ENCODE measurements at places on chromosomes 2 and 18.

DNA sequence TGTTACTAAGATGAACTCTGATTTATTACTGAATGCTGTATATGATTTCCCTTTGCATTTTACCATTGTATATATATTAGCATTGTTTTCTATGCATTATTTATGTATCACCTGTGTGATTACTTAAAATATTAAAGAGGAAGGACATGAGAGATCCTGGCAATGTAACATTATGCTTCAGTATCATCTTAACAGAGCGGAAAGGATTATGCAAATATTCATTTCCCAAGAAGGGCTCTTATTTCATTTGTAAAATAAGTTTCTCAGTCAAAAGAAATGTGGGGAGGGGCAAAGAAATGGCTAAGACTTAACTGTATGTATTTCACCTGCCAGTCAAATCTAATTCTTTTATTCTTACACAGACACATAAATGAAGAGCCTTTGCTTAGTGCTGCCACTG lies 654.2 kb upstream of the PKDCC start:
- DNase-seq, result no peak

DNA sequence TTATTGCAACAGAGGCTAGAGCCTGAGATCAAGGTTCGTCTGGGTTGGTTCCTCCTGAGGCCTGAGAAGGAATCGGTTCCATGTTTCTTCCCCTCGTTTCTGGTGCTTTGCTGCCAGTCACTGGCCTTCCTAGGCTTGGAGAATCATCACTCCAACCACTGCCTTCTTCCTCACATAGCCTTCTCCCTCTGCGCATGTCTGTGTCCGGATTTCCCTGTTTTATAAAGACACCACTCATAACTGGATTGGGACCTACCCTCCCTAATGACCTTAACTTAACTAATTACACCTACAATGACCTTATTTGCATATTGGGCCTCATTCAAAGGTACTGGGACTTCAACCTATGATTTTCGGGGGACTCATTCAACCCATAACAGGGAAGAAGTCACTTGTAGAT lies 119.8 kb upstream of the CCDC68 start:
- no peak for DNase-seq

- DNase-seq, result no peak
Observed at GRCh38 chr2:100228415-100228814, 86.0 kb upstream of the AFF3 start.

GRCh38 chr2:109369671-109370191 lies 240.7 kb downstream of the SH3RF3 start:
- no peak for DNase-seq

DNA sequence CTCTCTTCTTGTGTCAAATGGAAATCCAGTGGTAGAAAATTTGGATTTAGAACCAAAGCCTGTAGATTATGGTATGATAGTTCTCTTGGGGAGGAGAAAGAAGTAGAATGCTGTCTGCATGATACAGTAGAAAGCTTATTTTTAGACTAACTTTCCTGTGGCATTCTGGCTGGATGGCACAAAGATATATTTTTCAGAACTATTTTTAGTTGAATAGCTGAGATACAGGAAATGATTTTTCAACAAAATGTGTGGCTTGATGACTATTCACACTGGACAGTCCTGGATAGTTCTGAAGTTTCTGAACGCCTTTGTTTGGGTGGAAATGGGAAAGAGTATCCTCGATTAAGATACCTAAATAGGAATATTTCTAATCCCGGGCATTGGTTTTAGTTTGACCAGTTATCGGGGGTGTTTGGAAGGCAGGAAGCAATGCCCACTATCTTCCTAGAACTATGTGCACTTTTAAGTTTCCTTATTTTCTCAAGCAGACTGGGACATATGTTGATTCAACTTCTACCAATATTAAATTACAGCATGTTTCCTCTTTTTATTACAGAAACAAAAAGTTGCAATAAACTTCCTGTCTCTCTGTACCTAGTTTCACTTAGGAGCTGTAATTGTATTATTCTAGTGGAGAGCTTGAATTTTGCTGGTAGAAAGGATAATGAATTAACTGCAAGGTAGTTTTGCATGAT lies 32.1 kb downstream of the GDF7 start:
- DNase-seq, result no peak

- DNase-seq, result no peak
Observed at GRCh38 chr2:127735537-127736399, 34.5 kb downstream of the SFT2D3 start.

- no peak for DNase-seq
Observed at GRCh38 chr2:168524005-168524404, 67.9 kb downstream of the CERS6 start.

- no peak for DNase-seq
Observed at GRCh38 chr2:158735822-158736580, 59.1 kb upstream of the DAPL1 start.

GRCh38 chr2:86143307-86143706 lies 37.3 kb downstream of the PTCD3 start:
- no peak for DNase-seq

GRCh38 chr2:141728142-141728541 lies 402.7 kb downstream of the LRP1B start:
- no peak for DNase-seq

GRCh38 chr2:229701716-229702115 lies 12.6 kb downstream of the DNER start:
- DNase-seq, result no peak

DNA sequence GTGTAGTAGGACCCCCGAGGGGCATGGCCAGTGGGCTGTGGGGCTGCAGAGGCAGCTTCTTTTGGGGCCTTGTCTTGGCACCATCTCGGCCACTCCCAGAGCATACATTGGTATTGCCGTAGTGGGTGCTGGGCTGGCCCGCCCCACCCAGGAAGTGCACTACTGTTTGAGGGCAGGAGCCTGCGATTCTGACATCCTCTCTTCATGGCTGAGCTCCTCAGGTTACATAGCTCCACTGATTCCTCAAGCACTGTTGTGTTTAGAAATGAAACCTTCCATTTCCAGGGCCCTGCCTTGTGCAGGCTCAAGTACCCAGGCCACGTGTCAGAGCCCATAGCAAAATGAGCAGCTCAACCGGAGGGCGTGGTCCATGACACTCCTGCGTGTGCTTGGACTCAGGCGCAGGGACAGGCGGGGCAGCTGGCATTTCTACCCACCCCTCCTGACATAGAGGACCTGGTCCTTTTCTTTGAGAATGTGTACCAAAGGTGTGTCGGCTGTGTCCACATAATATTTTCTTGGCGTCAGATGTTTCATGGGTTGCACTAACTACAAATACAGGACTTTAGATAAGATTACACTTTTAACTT lies 67.9 kb downstream of the DGKD start:
- no peak for DNase-seq

- no peak for DNase-seq
Observed at GRCh38 chr18:57148263-57148662, 1.4 kb downstream of the BOD1L2 start.

DNA sequence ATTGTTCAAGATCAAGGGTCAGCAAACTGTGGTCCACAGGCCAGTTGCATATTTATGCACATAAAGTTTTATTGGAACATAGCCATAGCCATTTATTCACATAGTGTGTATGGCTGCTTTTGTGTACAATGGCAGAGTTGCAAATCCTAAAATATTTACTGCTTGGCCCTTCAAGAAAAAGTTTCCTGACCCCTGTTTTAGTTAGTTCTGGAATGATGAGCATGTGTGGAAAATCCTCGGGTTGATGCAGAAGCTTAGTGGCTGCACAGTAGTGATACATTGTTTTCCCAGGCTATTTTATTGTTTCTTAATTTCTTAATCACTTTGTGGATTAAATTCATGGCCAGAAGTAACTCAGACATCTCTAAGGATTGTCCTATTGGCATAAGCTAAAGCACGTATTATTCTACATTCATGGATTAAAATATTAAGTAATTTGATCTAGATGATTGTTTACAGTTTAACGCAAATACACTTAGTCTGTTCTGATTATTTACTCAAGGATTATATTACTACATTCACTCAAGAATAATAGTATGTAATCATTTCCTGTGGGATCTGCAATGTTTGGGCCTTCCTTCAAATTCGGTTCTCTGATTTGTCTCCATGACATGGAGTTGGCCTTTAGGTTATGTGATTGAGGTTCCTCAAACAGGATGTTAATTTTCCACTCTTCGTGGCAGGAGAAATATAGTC lies 165.5 kb downstream of the TMEM247 start:
- DNase-seq, result no peak

DNA sequence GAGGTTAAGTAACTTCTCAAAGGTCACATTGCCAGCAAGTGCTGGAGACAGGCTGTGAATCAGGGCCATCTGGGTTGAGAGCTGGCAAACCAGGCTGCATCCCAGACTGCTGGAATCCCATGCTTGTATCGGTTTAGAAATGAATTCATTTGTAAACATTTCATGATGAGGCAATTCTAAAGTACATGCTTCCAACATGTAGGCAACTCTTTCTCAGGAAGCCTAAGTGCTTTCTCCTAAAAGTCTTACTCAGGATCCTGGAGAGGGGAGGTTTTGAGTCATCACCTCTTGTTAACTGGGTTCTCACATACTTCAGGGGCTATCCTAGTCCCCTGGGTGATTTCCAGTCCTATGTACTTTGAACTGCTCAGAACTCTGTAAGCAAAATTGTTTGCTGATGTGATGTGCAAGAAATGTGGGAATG lies 416.5 kb downstream of the MEIS1 start:
- no peak for DNase-seq

GRCh38 chr2:70340761-70341476 lies 39.1 kb upstream of the FAM136A start:
- peak; percentile 8 for DNase-seq

DNA sequence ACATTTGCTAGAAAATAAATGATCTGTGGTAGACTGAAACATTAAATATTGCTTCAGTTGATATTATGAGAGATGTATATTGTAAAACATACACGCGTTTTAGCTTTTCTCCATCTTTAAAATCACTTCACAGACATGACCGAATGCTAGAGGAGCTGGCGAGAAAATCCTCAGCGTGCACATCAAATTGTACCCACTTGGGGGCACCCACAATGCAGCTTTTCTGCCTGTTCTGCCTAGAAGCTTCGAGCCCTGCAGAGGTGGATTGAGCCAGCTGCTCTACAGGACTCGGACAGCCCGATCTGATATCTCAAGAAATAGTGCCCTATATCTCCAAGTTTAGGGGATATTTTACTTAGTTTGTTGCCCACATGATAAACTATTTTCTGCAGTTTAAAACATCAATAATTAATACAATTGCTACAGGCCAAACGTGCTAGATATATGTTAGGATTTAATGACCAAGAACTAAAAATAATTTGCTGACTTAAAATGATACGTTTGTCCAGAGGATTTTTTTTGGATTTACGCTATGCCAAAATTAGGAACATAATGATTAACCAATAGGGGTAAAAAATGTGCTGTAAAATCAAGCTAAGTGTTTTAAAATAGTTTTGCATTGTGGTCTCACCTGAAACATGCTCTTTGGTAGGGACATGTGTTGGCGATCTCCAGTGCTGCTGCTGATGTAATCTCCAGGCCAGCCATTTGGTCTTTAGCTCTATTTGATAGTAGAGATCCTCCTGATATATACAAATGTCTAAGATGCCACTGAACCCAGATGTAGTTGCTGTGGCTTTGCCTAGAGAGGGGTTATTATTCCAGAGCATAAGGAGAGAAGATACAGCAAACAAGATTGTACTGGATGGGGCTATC lies 22.3 kb upstream of the ATP5MC3 start:
- peak; percentile 24 for DNase-seq

- DNase-seq, result no peak
Observed at GRCh38 chr18:28684746-28685355, 507.9 kb upstream of the CDH2 start.

GRCh38 chr2:44169155-44169898 lies 652 bp downstream of the PPM1B start:
- DNase-seq, result peak; percentile 14

GRCh38 chr2:64227603-64228125 lies 83.4 kb upstream of the PELI1 start:
- no peak for DNase-seq

GRCh38 chr2:70918016-70918415 lies 17.7 kb upstream of the ATP6V1B1 start:
- no peak for DNase-seq

- DNase-seq, result no peak
Observed at GRCh38 chr2:70041663-70042062, 45.6 kb upstream of the PCBP1 start.

DNA sequence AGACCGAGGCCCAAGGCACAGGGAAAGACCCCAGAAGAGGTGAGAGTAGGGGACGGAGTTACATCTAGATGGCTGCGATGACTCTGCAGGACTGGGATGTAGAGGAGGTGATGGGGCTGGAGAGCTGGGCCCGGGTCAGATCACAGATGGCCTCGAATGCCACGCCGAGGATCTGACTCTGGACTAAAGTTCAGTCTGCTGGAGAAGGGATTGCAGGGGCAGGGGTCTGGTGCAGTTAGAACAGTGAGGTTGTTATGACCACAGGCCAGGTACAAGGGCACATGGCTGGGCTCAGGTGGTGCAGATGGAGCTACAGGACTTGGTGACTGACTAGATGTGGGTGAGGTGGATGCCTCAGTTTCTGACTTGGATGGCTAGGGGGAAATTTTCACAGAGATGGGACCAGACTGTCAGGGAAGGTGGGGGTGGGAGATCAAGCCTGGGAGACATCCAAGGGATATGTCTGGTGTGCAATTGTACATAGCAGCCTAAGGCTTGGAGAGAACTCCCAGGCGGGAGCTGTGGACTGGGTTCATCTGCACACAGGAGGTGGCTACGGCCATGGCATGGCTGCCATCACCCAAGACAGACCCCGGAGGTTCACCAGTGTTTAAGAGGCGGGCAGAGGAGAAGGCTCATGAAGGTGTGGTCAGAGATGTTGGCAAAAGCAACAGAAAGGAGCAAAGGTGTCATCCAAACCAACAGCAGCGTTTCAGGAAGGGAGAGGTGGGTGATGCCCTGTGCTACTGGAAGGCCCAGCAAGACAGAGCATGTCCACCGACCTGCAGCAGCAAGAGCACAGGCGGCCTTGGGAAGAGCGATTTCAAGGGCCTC lies 66.9 kb downstream of the CIB4 start:
- no peak for DNase-seq

GRCh38 chr2:128404709-128405466 lies 86.2 kb upstream of the HS6ST1 start:
- DNase-seq, result no peak

DNA sequence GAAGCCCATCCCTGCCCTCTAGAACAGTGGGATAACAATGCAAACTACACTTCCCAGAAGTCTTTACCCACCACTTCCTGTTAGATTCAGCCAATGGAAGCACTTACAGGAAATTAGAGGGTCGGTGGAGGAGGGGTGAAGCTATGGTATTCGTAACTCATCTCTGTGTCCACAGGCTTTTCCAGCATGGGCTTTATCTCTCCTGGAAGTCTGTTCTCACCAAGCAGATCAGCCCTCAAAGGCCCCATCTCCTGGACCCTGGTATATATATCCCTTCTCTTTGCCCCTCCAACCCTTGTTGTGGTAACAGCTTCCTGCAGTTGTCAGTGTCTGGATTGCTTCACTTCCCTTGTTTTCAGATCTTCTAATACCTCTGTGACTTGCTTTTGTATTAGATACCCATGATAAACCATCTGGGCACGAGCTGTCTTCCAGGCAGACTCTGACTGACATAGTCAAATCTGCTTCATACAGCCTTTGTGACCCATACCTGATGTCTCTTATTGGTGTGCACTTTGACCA lies 475.0 kb upstream of the POU3F3 start:
- no peak for DNase-seq

All from activated T-cell treated with anti-CD3 and anti-CD28 coated beads for 4 hours (primary cell).